ENCODE measurements at places on chromosomes 5 and 9.

DNA sequence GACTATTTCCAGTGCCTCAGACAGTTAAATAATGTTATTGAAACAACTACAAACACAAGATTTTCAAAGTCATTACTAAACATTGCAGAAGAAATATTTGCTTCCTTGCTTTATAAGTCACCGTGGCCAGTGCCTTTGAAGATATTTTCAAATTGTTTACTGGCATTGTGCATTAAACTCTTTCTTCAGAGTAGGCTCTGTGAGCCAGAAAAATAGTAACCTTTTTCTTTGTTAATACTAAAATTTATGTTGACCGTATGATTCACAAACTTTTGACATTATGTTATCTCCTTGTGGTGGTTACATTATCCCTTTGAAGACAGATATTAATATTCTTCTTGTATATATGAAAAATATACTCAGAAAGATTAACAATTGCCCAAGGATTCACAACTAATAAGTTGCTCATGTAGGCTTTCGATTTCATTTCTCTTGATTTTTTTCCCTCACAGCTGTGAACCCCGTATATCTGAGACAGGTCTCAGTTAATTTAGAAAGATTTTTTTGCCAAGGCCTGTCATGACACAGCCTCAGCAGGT, 140.1 kb downstream of the NR3C1 start:
- no peak for DNase-seq

DNA sequence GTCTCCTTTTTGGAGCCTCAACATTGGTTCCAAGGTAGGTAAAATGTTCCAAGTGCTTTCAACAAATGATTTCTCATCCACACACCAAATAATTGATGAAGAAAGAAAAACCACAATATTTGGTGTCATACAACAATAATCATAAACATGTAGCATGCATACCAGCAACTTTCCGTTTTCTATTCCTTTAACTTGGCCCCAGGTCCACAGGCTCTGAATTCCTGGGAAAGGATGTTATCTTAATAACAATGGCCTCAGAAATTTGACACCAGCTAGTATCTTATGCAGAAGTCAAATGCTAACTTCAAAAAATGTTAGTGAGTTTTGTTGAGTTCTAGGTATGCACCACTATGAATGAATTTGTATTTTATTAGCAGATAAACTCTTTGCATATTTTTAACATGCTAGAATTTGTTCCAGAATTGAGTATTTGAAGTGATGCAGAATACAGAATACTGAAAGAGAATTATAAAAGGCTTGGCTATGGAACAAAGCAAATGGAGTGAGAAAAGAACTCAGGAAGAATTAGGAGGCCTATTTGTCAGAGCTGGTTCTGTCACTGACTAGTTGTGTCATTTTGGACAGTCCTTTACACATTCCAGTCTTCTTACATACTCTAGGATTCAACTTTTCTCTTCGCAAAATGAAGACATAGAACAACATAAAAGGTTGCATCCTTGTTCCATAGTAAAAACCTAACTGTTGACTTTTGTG, 435.3 kb upstream of the TNC start:
- no peak for DNase-seq

- DNase-seq, result peak; percentile 15
Measured at GRCh38 chr9:9942764-9943424, 669.9 kb downstream of the PTPRD start.

- DNase-seq, result no peak
Measured at GRCh38 chr5:81086881-81087281, 126.7 kb downstream of the RASGRF2 start.

DNA sequence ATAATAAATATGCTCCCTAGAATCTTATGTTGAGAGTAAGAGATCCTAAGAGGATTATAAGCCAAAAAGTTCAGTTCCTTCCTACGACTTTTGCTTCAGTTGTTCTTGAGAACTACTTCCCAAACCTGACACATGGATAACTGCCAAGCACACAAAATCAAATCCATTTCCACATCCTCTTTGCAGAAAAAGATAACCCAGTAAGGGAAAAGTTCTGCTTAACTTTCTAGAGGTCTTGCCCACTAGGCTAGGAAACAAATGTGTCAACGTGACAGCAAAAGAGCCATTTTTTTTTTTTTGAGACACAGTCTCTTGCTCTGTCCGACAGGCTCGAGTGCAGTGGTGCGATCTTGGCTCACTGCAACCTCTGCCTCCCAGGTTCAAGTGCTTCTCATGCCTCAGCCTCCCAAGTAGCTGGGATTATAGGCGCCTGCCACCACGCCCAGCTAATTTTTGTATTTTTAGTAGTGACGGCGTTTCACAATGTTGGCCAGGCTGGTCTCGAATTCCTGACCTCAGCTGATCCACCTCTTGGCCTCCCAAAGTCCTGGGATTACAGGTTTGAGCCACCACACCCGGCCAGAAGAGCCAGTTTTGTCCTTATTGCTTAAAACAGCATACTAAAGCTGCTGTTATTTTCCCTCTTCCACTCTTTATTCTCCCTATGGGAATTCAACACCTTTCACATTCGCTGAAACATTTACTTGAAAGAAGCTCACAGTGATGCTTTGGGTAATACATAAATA, 24.2 kb downstream of the CSNK1A1 start:
- DNase-seq, result no peak

GRCh38 chr5:111972548-111972947, 215.6 kb upstream of the NREP start:
- no peak for DNase-seq

GRCh38 chr5:87784879-87785495, 372.3 kb upstream of the CCNH start:
- DNase-seq, result no peak

DNA sequence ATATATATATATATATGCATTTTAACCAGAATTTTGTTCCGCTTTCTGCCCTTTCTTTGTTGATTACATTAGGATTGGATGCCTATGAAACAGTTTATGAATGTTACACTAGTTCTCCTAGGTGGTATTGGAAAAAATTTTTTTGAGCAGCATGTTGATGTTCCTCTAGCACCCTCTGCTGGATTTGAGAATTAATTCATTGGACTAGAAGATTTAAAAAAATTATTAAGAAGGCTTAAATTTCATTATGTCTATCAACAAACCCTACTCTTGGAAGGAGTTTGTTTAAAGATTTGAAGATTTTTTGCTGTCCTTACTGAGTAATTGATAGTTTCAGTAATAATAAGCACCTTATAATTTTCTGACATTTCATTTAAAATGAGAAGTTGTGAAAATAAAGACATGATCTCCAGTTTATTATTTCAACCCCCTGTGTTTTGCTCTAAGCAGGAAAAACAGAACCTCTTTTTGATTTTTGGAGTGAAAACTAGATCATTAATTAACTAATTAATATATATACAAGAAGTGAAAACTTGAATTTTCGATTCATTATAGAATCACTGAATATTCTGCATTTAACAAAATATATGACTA, 89.6 kb downstream of the CCDC171 start:
- no peak for DNase-seq

DNA sequence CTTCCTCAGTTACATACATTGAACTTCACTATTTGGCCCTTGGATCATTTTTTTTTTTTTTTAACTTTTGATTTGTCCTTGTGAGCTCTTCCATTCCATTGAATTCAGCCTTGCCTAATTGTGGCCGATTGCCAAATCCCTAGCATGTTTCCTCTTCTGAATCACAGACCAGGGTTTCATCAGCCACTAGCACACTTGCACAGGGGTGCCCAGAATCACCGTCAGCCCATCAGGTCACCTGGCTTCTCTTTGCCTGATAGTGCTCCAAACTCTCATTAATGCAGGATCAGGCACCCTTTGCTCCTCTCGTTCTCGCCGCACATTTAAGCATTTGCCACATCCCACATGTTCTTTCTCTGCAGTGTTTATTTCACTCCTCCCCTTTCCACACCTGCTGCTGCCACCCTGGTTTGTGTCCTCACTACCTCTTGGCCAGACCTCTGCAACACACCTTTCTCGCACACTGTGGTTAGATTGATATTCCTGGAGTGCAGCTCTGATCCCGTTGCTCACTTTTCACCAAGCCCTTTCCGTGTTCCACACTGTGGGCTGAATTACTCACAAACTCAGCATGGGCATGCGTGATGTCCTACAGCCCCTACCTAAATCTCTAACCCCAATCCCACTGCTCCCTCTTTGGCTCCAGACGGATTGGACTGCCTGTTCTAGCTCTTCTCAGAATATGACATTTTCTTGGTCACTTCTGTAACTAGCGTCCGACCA, 9.8 kb downstream of the PIK3R1 start:
- DNase-seq, result no peak

DNA sequence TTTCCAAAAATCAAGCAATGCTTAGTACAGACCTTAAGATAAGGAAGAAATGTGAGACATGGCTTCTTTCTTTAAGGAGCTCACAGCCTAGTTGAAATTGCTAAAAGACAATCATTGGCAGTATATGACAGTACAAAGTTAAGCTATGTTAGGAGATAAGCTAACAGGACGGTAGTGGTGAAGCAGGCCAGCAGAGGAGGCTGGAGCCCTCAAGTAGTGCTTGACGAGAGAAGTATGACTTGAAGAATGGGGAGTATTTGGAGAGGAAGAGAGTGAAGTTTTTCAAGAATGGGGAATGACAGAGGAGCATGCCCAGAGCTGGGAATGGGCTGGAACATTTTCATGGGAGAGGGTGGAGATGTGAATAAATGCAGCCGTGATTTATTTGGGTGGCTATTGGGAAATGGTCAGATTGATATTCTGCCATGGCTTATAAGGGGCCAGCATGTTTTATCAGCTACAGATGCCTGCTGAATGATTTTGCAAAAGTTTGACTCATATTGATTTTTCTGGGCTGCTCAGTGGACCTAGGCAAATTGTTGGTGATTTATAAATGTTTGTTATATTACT, 43.7 kb downstream of the LURAP1L start:
- no peak for DNase-seq

GRCh38 chr5:145509336-145510136, 325.6 kb downstream of the PRELID2 start:
- no peak for DNase-seq

DNA sequence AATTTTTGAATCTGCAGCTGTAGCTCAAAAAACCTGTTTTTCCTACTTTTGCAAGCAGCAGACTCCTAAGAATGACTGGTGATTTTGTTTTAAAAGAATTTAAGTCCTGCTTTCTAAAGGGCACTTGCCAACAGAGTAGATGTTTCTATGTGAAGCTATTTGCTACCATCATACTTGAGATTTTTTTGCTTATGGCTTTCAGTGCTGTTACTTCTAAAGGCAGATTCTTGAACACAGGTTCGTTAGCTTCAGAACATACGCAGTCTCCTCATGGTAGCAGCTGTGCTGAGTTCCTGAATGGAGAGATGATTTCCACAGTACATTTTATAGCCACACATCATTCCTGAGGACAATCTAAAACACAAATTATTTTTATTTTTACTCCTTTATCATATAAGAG, 24.4 kb upstream of the ELL2 start:
- DNase-seq, result no peak

DNA sequence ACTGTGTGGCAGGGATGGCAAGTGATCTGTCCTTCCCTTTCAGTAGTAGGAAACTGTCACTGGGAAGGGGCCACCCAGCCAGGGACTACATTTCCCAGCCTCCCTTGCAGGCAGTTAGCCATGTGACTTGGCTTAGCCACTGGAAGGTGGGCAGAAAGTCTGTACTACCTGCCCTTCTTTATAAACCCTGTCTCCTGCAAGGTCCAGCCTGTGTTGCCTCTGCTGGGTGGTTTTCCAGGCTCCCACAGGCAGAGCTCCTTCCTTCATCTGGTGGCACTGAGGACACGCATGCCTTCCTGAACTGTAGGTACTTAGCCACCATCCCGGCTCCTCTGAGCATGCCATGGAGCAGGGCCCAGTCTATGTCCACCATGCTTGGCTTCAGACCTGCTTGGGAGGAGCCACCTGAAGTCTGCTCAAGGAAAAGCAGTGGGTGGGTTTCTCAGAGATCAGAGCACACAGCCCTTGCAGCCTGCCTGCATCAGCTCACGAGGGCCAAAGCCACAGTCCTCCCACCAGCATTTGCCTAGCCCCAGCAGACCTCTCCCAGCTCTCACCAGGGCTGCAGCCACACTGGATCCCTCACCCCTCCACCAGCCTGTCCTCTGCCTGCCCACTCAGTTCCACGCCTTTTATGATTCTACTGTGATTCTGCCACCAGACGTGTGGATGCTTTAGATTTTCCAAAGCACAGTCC, 16.7 kb upstream of the SLC25A51 start:
- no peak for DNase-seq

- no peak for DNase-seq
Measured at GRCh38 chr5:60473654-60474053, 226.3 kb downstream of the DEPDC1B start.
